ENCODE measurements at places on chromosomes 1 and 21. TPM values are rescaled to one million over a fixed set of nuclear protein-coding genes. Genes with fewer than 3 reads are reported as not detected.
A peak's percentile ranks its signal among the peaks of the same experiment; 100 is the strongest.

The KRTAP24-1 gene
- not detected for total RNA-seq

DNA sequence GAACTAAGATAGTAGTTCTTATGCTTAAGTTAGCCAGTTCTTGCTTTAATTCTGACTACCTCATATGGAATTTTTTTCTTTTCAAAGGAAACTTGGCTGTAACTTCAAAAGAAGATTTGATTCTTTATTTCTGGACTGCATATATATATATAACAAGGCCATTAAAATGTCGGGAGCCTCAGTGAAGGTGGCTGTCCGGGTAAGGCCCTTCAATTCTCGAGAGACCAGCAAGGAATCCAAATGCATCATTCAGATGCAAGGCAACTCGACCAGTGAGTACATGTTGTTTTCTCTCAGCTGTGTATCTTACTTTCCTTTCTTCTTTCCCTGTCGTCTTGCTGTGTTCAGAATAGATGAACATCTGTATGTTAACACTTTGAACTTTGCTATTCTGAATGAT, 21.8 kb downstream of the KIF1B start:
- no peak for DNase-seq

DNA sequence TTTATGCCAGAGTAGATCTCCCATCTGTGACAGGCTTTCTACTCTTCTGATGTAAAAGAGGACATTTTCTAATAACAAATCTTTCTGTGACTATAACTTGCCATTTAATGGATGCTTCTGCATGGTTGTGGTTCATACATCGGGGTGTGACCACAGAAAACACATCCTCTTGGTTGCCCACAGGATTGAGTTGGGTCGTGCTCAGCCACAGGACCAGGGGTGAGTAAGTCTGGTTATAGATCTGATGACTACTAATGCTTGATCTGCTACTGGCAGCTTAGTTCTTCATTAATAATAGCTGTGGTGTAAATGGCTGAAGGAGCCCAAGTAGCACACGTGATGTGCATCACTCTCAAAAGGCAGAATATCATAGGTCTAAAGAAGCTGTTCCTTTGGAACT, 328.2 kb downstream of the RWDD3 start:
- DNase-seq, result no peak

The TINAGL1 gene
- 169 TPM for total RNA-seq

The HPDL gene
- 0.17 TPM for total RNA-seq

DNA sequence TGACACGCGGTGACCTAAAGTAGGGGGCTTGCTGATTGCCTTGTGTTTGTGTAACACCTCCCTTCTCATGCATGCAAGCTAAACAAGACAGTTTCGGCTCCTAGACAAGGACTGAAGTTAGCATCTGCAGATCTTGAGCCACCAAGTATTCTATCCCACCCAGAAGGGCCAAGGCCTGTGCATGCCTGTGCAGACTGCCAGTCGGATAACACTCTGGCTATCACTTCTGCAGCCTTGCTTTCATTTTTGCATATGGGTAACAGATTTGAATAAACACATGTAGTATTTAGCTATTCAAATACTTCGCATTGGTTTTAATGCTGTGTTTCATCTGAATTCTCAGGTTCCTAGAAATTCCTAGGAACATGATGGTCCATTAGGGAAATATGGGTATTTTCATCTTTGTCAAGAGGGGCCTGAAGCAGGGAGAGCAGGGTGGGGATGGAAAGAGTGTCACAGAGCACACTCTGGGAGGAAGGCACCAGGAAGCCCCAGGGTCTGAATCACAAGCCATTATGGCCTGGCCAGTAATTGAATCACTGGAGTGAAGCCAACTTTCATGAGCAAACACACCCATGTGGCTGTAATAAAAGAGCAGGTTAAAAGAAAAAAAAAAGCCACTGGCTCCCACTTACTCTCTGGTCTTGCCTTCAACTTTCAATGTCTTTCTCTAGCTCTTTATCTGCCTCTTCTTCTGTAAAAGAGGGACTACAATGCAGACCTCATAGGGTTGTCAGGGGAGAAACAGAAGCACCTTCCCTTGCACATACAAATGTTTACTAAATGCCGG, 28.3 kb downstream of the GADD45A start:
- peak; percentile 65 for DNase-seq

DNA sequence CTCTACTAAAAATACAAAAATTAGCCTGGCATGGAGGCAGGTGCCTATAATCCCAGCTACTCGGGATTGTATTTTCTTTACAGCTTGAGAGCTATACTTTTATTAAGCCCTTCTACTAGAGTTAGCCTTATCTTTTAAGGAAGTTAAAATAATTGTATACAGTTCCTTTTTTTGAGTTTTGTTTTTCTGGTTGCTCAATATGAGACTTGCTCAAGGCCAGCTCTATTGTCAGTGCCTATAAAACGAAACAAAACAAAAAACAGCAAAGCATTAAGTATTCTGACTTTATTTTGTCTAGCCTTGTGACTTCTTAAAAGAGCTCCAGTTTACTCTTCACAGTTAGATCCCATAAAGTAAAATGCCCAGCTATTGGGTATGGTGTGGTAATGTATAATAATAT, 17.2 kb downstream of the PKN2 start:
- DNase-seq, result no peak

DNA sequence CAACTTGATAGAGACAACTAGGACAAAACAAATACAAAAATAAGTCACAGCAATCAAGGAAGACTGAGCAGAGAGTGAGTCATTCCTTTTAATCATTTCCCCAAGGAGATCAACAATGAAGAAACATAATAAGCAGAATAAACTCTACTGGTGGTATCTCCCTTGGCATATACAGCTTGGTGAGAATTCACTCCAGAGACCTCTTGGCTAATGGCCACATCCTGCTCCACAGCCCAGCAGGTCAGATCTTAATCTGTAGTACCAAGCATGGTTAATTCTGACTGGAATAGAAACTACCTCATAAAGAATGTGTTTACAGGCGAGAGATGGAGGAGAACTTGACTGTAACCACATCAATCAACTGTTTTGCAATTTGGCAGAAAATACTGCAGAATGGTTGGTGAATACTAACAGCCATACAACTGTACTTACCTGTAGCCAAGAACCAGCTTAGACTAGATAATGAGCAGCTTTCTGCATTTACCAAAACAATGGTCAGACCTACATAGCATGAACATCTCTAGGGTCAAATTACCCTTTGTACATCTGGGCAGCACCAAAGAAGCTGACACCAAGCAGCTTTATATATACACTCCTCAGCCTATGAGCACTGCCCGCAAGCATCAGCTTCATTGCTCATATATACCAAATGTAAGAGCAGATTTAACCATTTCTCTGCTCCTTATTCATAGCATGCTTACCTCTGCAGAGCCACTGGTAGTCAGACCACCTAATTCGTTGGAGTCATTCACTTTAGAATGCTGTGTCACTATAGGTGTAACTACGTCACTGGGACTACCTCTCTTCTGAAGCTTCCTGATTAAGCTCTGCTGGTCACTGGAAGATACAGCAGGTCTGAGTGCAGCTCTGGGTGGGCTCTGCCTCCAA, 51.0 kb downstream of the KIAA0319L start:
- DNase-seq, result peak; percentile 72

DNA sequence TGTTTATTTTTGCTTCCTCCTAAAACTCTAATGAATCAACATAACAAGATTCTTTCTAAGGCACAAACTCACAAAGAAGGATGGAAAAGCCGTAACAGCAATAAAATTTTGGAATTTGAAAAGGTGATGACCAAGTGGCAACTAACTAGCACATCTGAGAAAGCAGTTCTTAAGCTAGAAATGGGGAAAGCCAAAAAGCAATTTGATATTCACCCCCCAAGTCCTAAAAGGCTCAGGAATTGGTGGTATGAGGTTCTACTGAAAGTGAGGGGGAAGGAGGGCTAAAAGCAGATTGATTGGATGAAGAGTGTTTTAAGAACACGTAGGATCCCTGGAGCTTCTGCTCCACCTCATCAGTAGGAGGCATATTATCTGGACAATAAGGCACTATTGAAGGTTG, 43.4 kb upstream of the FBXO28 start:
- DNase-seq, result no peak

DNA sequence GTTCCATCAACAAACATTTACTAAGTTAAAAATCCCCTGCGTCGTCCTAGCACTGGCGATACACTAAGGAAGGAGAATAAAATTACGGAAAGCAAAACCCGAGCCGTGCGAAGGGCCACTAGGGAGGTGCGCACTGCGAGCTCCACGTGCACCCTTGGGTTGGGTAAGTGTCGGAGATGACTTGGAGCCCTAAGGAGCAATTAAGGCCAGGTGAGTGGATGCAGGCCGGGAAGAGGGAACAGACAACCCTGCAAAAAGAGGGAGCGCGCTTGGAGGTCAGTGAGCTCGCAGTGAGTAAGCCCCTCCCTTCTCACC, 704 bp downstream of the WDR4 start:
- no peak for DNase-seq

DNA sequence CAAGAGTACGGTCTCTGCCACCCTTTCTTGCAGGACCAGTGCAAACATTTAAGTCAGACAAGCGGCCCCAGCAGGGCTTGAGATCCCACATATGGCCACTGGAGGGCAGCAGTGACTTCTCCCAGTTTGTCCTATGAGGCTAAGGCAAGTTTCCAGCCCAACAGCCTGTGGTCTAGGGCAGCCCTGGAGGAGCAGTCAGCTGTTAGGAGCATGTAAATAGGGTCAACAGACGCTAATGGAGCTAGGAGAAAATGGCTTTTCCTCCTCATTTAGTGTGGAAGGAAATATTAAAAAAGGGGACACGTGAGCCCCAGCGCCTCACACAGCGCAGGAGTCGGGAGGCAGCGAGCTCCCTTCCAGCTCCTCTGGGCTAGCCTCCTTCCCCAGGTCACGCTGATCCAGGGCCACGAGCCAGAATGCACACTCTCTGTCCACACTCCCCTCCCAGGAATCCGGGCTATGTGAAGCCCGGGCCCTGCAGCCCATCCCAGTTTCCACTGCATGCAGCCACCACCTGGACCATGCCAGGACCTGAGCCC, 95.6 kb downstream of the LAMC2 start:
- peak; percentile 89 for DNase-seq

DNA sequence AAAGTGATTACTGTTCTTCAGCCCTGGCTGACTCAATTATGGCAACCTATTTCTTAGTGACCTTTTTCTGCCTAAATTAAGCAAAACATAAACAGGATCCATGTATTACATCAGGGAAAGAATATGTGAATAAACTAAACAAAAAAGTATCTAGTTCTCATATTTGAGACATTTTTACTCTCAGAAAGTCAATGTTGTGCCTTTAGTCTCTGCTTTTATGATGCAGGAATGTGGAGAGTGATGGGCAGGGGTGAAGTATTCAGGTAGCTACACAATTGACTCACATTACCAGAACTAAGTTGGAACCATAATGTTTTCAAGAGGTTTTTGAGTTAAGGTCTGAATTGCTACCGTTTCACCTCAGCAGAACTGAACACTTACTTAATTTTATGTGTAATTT, 462.7 kb upstream of the CXADR start:
- DNase-seq, result no peak

DNA sequence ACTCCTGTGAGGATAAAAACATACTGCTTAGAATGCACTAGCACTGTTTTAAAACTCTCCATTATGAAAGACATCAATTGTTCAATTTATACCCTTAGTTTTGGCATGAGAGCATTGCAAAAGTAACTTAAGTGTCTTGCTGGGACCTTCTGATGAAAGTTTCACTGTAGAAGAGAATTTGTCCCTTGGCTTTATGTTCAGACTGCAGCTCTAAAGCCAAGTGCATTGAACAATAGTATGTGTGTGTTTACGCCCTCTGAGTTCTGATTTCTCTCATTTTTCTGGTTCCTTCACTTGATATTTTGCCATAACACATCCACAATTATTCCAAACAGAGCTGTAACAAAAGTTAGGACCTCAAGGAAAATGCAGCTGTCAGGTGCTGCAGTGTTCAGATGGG, 474.6 kb downstream of the DISC1 start:
- DNase-seq, result no peak

DNA sequence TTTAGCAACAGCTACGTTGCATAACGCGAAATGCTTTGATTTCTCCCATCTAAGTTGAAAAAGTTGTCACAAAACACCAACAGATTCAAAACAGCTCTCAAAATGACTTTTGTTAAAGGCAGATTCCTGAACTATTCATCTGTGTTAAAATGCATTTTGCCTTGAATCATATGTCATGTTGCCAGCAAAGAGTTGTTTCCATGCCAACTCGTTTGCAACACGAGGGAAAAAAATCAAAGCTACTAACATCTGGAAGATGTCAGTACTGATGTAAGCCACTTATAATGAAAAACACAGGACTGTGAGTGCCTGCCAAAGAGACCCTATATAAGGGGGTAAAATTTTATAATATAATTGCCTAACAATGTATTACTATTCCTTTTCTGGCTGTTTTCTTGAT, 182.7 kb upstream of the PTBP2 start:
- peak; percentile 55 for DNase-seq

DNA sequence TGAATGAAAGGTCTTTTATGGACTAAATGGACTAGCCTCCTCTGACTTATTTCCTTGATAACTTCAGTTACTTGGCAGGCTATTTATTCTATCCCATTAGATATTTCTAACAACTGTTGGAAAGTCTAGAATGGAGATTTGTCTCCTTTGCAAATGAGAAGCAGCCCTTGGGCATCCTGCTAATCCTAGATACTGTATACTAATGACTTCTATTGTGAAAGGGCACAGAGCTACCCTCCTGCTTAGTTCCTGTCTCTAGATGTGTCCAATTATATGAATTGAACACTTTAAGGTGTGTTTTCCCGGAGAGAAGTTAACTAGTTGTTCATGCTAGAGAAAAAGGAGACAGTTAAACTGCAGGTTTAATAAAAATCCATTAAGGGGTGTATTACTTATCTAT, 10.2 kb upstream of the NCMAP start:
- no peak for DNase-seq

DNA sequence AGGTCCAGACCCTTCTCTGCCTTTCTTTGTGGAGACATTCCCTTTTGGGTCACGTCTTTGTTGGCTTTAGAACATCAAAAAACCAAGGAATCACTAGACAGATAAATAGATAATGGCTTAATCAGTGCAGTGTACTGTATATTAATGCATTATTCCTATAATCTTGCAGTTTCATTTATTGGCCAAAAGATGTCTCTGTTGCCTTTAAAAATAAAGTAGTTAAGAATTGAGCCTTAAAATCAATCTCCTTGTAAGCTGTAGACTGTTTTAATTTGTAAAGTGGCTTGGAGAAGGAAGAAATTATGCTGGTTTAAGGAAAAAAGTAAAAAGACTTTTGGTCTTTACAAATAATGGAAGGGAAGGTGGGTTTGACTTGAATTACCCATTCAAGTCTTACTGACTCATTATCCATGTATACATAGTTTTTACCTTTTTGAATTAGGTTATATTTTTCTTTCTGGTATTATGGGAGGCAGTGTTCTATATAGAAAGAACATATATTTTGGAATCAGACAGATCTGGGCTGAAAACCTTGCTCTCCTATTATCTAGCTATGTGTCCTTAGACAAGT, 84.6 kb downstream of the VPS13D start:
- no peak for DNase-seq

DNA sequence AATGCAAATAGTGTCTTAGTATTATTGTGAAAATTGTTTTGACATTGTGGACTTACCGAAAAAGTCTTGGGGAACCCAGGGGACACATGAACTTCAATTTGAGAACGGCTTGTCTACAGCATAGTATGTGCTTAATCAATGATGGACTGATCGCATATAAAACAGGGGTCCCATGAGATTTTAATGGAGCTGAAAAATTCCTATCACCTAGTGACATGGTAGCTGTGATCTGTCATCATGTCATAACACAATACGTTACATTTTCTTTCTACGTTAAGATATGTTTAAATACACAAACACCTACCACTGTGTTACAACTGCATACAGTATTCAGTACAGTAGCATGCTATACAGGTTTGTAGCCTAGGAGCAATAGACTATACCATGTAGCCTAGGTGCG, 153.3 kb upstream of the FOXD3 start:
- DNase-seq, result no peak

The HLX gene
- 9.8 TPM for total RNA-seq

The PYHIN1 gene
- total RNA-seq, result 3.2 TPM

GRCh38 chr1:48077795-48078222, 80.6 kb upstream of the TRABD2B start:
- DNase-seq, result no peak
